ENCODE measurements at places on chromosomes 13 and 19.

DNA sequence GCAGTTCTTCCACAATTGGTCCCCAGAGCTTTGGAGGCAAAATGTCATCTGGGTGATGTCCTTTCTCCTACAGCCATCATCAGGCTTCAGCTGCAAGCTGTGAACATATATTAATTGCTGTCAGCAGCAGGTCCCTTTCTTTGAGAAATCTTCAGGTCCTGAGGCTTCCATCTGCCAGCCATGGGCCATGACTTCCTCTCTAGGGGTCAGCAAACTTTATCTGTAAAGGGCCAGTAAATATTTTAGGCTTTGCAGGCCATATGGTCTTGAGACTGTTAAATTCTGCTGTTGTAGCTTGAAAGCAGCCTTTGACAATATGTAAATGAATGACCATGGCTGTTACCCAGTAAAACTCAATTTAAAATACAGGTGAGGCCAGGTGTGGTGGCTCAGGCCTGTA, 27.1 kb downstream of the SERP2 start:
- DNase-seq = no peak

DNA sequence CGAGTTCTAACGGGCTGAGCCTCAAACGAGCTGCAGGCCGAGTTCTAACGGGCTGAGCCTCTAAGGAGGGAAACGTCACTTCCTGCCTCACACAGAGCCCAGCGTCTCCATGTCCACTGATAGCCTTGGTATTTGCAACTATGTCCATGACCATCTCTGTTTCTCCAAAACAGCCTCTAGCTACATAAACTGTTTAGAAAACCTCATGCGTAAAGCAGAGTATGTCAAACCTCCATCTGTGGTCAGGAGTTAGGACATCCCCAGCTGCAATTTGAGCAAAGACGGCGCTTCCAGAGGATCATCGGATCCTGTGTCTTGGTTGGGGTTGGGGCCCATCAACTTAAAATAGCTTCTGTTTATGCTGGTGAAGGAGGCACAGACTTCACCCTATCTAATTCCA, 20.8 kb downstream of the RASA3 start:
- DNase-seq = peak; percentile 58

- no peak for DNase-seq
These were observed 257 bp downstream of the KCTD12 start for GRCh38 chr13:76886005-76886291.

DNA sequence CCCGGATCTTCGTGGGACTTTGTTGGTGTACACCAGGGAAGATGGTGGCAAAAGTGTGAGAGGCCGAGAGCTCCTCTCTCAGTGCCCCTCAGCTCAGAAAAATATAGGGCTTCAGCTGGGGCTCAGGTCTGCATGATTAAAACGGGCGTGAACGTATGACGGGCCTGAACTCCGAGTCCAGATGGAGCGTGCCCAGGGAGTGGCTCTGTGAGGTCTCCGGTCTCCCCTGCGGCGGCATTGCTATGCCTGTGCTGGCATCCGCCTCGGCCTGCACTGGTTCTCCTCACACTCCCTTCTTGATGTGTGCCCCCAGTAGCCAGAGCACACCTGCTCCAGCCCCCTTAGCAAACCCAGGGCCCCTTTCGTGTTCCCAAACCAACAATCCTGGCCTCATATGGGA, 82.0 kb downstream of the TEX29 start:
- DNase-seq = no peak

GRCh38 chr13:56720841-56721240, 419.9 kb upstream of the PRR20A start:
- no peak for DNase-seq

DNA sequence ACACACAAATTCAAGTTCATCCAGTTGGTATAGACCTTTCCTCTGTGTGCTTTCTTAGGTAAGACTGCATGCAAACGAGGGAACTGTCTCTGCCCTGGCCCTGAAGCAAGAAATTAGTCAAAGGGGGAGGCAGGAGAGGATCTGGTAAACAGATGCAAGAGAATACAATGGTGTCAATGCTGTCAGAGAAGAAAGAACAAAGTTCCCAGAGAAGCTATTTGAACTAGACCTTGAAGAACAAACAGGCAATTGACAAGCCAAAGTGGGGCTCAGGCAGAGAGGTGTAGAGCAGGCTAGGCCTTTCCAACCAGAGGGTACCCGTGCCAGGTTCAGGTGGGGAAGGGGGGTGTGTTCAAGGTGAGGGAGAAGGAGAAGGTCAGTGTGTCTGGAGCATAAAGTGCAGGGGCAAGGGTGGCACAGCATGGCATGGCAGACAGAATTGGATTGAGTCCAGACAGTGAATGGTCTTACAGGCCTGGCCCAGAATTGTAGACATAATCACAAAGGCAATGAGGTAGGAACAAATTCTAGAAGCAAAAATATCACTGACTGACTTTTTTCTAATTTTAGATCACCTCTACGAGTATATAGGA, 95.0 kb upstream of the STARD13 start:
- DNase-seq = no peak

DNA sequence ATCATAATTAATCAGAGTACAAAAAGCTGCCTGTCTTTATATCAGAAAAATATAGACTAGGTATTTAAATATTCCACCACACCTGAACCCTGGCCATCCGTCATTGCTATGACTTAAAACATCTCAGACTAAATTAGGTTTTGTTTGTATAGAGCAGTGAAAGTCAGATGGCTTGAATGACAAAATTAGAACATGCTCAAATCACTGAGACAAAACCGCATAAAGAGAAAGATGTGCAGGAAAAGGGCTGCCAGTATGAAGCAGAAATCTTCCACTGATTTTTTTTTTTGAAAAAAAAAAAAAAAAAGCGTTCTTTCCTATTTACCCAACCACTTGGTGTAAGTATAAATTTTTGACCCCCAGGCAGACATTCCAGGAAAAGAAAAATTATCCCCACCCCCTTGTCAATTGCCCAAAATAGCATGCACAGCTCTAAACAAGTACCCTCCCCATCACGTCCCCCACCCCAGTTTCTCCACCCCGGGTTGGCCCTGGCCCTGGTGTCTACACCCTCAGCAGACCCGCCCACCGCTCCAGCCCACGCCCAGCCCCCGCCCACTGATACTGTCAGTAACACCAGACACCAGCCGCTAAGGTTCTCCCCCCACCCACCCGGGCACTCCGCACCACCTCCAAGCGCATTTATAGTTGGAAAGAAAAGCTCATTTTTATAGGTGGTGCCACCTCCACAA, 118.6 kb downstream of the URI1 start:
- DNase-seq = no peak

DNA sequence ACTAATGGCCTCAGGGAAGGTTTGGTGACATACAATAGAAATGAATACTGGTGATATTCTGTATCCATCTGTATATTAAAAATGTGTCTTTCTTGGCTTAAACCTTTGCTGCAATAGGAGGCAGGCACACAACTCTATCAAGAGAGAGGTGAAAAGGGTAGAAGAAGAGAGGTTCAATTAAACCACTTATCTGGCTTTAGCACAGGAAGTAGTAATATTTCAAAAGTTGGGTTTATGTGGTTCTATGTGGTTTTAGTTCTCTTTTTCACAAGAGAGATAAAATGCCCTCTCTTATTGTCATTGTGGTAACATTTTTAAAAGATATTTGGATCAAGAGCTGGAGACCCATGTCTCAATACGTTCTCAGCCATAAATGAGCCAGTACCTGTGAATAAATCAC, 146.2 kb upstream of the FNDC3A start:
- no peak for DNase-seq

DNA sequence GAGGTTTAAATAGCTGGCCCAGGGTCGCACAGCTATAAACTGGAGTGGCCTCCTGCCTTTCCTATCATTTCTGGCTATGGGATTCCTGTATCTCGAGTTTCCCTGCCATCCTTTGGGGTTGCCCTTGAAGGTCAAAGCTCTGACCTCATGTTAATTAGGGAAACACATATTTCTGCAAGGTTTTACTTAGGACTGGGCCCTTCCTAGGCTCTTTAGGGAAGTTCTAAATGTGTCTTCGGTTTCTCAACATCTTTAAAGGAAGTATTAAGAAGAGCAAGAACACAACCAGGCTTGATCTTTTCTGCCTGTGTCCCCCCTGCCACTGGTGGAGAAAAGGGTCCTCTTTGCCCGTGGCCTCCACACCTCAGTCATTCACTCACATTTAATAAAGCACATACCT, 10.8 kb downstream of the LCP1 start:
- DNase-seq = no peak

- no peak for DNase-seq
These were observed 61.2 kb upstream of the EDNRB start for GRCh38 chr13:77979721-77980385.

GRCh38 chr13:30880151-30880855, 25.8 kb upstream of the MEDAG start:
- no peak for DNase-seq

- DNase-seq = no peak
These were observed 542 bp downstream of the CACNG7 start for GRCh38 chr19:53909471-53910169.

GRCh38 chr13:30806784-30807183, 71.4 kb downstream of the ALOX5AP start:
- DNase-seq = peak; percentile 71

GRCh38 chr19:58538257-58539168, 5.4 kb upstream of the TRIM28 start:
- no peak for DNase-seq
